ENCODE measurements at places on chromosomes 11 and 22.

GRCh38 chr22:31160328-31160978, 471 bp downstream of the RNF185 start:
- DNase-seq = no peak

- no peak for DNase-seq
Observed at GRCh38 chr11:9953994-9954626, 290.2 kb downstream of the SWAP70 start.

DNA sequence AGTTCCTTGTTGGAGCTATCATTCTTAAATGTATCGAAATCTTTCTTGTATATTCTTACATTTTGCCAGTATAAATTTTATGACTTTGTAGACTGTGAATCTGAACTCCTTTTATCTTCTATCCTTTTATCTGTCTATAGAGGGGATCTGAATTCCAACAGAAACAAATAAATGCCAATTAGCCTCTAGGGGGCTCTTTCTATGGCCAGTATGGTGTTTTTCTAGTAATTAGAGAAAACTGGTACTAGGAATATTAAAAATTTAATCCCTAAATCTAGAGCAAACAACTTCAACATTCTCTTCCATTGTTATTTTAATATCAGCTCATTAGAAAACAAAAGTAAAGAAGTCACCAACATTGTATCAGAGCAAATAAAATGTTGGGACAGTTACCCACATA, 21.5 kb upstream of the CAT start:
- DNase-seq = no peak

- DNase-seq = no peak
Observed at GRCh38 chr11:6608011-6608410, 4.0 kb downstream of the TAF10 start.

DNA sequence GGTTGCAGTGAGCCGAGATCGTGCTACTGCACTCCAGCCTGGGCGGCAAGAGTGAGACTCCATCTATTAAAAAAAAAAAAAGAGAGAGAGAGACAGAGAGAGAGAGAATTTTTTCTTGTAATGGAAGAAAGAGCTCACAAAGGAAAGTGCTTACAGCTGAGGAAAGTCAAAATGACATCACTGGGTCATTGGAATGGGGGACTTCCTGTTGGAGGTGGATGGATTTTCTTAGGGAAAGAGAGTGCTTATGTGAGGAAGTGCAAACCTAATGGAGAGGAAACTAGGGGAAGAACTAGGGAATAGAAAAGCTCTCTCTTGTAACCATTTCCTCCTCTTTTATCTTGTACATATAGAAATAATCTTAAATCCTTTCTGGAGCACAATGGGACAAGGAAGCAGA, 6.3 kb upstream of the PIWIL4 start:
- DNase-seq = no peak

GRCh38 chr22:49577168-49578060, 250.3 kb downstream of the BRD1 start:
- DNase-seq = no peak

DNA sequence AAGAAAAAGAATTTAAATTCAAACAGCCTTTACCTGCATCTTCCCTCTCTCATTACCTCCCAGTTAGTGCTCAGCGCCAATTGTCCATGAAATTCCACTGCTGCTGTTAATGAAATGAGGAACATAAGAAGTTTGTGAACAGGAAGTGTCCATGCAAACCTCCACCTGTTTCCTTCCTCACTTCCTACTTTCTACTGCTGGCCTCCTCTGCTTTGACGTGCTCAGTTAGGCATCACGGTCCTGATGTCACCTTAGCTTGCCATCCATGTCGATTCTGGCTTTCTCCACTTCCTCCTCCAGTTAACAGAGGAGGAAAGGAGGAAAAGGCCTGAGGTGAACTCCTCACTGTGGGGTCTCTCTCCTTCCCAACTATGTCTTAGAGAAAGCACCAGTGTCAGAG, 26.9 kb upstream of the HTR3A start:
- DNase-seq = no peak

GRCh38 chr22:44314425-44315067, 1.8 kb upstream of the SHISAL1 start:
- no peak for DNase-seq

DNA sequence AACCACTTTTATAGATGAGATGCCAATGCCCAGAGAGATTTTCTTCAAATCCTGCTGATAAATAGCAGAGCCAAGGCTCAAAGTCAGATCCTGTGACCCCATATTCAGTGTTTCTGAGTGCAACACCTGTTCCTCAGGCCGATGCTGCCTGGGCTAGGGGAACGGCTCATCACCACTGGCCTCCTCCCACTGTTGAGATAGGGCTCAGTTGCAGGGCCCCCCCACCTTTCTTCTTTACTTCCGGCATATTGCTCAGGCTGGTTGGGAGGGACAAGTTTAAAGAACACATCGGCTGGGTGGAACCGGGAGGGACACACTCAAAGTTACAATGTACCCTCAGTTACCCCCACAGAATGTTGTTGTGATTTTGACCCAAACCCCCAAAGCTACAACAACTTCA, 88.3 kb upstream of the CRTAM start:
- no peak for DNase-seq

DNA sequence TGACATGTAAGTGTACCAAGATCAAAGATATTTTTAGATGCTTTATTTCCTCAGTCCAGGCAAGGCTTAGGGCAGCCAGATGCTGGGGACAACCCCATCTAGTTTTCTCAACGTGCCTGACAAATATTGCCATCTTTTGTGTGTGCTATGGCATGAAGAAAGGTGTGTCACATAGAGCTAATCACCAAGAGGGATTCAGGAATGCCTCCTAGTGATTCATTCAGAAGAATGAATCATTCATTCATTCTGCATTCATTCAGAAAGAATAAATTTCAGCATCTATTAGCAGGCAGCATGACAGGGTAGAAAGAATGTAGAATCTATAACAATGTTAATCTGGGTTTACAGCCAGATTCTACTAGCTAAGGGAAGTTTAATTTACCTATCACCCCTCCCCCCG, 75.4 kb upstream of the LRRC4C start:
- no peak for DNase-seq

DNA sequence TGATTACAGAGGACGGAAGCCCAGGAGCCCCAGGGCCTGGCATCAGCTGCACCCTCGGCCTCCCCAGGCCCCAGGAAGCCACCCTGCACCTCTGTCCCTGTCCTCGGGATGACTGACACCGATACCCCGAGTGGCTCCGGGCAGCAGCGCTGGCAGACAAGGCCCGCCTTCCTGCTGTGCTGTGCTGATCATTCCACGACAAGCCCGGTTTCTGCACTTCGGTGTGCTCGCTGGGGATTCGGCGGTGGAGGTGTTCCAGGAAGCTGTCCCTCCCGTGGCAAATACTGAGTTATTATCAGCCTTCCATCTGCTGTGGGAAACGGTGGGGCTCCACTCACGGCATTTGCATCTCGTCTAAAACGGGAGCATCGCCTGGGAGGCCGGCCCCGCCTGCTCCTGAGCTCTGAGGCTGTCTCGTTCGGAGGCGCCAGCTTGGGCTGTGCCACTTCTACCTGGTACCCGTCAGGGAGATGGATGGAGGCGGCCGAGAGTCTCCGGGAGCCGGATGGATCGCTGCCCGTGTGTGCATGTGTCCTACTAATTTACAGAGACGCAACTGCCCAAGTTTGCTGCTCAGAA, 506.1 kb downstream of the BRD1 start:
- no peak for DNase-seq

- DNase-seq = no peak
Observed at GRCh38 chr11:8867035-8867434, 44.0 kb upstream of the AKIP1 start.

- DNase-seq = peak; percentile 16
Observed at GRCh38 chr11:73907191-73907590, 30.4 kb downstream of the PAAF1 start.

- DNase-seq = no peak
Observed at GRCh38 chr11:80841675-80842074, 1400.8 kb upstream of the TENM4 start.

GRCh38 chr22:45673482-45674175, 2.0 kb downstream of the ATXN10 start:
- no peak for DNase-seq

DNA sequence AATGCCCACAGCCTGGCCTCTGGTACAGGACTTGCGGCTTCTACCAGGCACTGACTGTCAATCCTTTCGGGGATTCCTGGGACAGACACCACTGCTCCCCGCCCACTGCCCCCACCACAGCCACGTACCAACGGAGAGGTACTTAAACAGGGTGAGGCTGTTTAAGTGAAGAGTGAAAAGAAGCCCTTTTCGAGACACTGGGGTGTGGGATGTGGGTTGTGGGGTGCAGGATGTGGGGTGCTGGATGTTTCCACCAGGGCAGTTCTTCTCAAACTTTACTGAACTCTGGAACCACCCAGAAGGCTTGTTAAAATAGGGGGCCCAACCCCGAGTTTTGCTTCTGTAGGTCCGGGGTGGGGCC, 34.2 kb upstream of the PRR5 start:
- DNase-seq = no peak

- DNase-seq = no peak
Observed at GRCh38 chr22:49213731-49214352, 613.8 kb downstream of the BRD1 start.

Data from stimulated activated CD8-positive, alpha-beta memory T cell treated with anti-CD3 and anti-CD28 coated beads, Interleukin-7, amount 100 ng/mL, for 48 hours (primary cell).